Upper lobe of left lung (tissue), 6 donors: ENCODE measurements at places on chromosomes 1 and 21. TPM values are rescaled to one million over a fixed set of nuclear protein-coding genes. Genes with fewer than 3 reads are reported as not detected.

SERTAD4 gene
- total RNA-seq: 2.2 TPM

RFX5 gene
- total RNA-seq: 31.5 TPM

DNA sequence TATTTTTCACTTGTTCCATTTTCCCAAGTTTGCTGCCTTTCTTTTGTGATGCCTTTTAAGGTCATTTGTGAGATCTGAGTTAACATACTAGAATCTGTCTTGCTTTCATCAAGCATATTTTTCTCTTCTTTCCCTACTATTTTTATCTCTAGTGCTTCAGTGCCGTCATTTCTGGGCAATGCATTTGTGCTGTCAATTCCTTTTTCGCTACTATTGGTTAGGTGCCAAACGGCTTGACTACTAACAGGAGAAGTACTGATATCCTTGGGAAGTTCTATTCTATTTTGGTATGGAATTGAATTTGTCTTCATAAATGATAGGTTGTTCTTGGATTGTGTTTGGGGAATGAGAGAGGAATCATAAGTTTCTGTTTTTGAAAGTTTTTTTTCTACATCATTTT, 42.2 kb downstream of the LRRC53 start:
- H3K27ac ChIP-seq: no peak overlapping the region
- H3K36me3 ChIP-seq: no peaks in the 10 kb centered on the region
- no peaks in the 10 kb centered on the region for H3K4me1 ChIP-seq
- H3K27me3 ChIP-seq: no peaks in the 10 kb centered on the region
- no peak for DNase-seq

GRCh38 chr1:214546886-214547641, 4.3 kb downstream of the PTPN14 start:
- no peaks in the 10 kb centered on the region for H3K27me3 ChIP-seq
- DNase-seq: no peak
- no peaks in the 10 kb centered on the region for H3K36me3 ChIP-seq
- no peak overlapping the region for H3K4me3 ChIP-seq

CLEC20A gene
- not detected for total RNA-seq

GRCh38 chr1:88022516-88022915, 661.6 kb upstream of the PKN2 start:
- H3K4me3 ChIP-seq: no peak overlapping the region
- H3K27ac ChIP-seq: no peak overlapping the region
- H3K27me3 ChIP-seq: no peaks in the 10 kb centered on the region
- no peak for DNase-seq
- H3K36me3 ChIP-seq: no peaks in the 10 kb centered on the region

DNA sequence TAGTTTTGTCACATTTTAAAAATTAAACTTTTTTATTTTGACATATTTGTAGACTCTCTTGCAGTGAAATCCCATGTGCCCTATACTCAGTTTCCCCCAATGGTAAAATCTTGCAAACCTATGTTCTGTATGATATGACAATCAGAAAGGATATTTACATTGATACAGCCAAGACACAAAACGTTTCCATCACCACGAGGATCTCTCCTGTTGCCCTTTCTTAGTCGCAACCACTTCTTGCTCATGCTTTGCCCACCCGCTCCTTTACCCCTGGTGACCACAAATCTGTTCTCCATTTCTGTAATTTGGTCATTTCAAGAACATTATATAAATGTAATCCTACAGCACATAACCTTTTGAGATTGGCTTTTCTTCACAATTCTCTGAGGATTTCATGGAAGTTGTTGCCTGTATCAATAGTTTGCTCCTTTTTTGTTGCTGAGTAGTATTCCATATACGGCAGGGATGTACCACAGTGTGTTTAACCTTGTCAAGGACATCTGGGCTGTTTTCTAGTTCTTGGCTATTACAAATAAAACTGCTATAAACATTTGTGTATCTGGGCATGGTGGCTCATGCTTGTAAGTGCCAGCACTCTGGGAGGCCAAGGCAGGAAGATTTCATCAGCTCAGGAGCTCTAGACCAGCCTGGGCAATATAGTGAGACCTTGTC, 14.0 kb upstream of the BATF3 start:
- no peak overlapping the region for H3K27ac ChIP-seq
- DNase-seq: no peak
- no peak overlapping the region for H3K4me3 ChIP-seq

GRCh38 chr1:221813887-221814286, 72.0 kb upstream of the DUSP10 start:
- no peaks in the 10 kb centered on the region for H3K27me3 ChIP-seq
- H3K27ac ChIP-seq: no peak overlapping the region
- no peaks in the 10 kb centered on the region for H3K36me3 ChIP-seq
- no peak for DNase-seq

- no peak for DNase-seq
- no peaks in the 10 kb centered on the region for H3K36me3 ChIP-seq
- no peaks in the 10 kb centered on the region for H3K27me3 ChIP-seq
- H3K27ac ChIP-seq: no peak overlapping the region
Measured at GRCh38 chr1:62869217-62869754, 85.4 kb downstream of the ATG4C start.

DNA sequence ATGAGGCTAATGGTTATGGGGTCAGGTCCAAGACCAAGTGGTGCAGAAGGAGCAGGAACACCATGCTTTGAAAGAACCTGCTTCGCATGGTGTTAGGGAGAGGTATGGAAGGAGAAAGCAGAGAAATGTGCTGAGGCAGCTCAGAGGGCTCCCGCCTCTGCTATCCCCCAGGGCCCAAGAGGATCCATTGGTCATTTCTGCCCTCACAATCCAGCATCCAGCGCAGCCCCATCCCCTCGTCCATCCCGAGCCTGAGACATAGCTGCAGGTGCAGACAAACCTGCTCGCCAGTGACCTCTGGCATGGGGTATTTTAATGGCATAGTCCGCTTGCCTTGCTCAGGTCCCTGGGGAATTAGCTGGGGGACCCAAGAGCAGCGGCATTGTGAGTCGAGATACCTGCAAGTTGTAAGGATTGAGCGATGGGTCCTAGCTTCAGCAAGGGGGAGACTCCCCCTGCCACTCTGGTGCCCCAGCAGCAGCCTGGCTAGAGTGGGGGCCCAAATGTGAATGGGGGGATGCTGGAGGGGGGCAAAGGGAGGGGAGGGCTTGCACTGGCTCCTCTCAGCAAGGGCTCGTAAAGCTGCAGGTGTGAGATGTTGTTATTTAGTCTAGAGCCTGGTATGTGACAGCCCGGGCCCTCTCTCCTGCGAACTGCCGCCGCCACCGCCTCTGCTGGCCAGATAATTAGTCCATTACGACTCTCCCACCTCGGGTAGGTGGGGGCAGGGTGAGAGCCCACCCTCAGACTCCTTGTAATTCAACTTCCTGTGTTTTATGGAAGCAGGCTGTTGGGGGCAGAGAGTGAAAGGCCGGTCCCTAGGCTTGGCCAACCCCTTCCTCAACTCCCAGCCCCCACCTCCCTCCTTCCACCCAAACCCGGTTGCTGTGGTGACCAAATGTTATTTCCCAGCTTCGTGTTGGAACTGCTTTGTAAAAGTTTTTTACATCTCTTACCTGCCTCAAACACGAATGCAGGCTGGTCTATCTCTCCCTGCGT, 118.8 kb downstream of the RNF220 start:
- no peak overlapping the region for H3K4me3 ChIP-seq
- no peaks in the 10 kb centered on the region for H3K27me3 ChIP-seq
- H3K4me1 ChIP-seq: no peaks in the 10 kb centered on the region
- DNase-seq: no peak

RPE65 gene
- total RNA-seq: not detected

DNA sequence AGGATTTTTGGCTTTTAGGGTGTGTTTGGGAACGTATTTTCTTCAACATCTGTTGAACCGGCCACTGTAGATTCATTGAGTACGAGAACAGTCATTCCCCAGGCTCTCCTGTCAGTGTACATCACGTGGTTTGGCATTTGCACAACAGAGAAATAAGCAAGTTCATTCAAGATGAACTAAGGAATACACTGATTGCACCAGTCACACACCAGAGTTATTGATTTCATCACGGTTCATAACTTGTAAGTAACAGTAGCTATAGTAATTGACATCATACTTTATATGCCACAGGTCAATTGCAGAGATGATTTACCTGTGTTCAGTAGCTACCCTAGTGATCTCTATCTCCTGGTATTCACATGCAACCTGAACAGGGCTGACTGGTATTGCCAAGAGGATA, 90.7 kb upstream of the ETS2 start:
- no peak for DNase-seq
- no peak overlapping the region for H3K4me3 ChIP-seq
- H3K4me1 ChIP-seq: no peaks in the 10 kb centered on the region

GRCh38 chr1:33244809-33245186, 11.5 kb upstream of the ZNF362 start:
- H3K27me3 ChIP-seq: no peaks in the 10 kb centered on the region
- no peak overlapping the region for H3K27ac ChIP-seq
- DNase-seq: no peak
- H3K4me3 ChIP-seq: no peak overlapping the region
- no peaks in the 10 kb centered on the region for H3K36me3 ChIP-seq

DNA sequence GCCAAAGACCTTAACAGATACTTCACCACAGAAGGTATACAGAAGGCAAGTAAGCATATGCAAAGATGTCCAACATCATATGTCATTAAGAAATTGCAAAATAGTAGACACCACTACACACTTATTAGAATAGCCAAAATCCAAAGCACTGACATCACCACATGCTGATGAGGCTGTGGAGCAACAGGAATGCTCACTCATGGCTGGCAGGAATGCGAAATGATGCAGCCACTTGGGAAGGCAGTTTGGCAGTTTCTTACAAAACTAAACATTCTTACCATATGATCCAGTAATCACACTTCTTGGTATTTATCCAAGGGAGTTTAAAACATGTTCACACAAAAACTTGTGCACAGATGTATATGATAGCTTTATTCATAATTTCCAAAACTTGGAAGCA, 261.2 kb upstream of the AJAP1 start:
- no peaks in the 10 kb centered on the region for H3K36me3 ChIP-seq
- H3K27me3 ChIP-seq: no peaks in the 10 kb centered on the region
- H3K27ac ChIP-seq: no peak overlapping the region
- DNase-seq: no peak
- H3K4me3 ChIP-seq: no peak overlapping the region
- no peaks in the 10 kb centered on the region for H3K4me1 ChIP-seq

- no peaks in the 10 kb centered on the region for H3K36me3 ChIP-seq
- H3K4me3 ChIP-seq: no peak overlapping the region
- DNase-seq: no peak
- peaks cover 18% of the 10 kb centered on the region for H3K4me1 ChIP-seq
Measured at GRCh38 chr21:45367402-45368351, 37.3 kb upstream of the COL18A1 start.

DNA sequence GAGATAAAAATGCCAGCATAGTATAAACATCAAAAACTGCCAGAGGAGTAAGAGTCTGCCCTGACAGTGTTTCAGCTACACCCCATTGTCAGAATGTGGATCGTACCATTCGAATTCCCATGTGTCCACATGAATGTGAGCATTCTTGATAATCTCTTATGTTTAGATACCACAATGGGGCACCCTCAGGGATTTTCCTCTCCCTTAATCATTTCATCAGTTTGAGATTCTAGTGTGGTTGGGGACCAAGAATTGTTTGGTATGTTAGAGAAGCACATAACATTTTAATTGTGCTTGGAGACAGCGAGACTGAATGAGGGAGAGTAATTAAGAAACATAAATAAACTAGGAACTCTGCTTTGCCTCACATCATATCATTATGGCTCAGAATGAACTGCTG, 120.2 kb downstream of the ZC3H11B start:
- H3K27me3 ChIP-seq: no peaks in the 10 kb centered on the region
- H3K4me3 ChIP-seq: no peak overlapping the region

PRDM15 gene
- 5.3 TPM for total RNA-seq

F11R gene
- total RNA-seq: 99.0 TPM

DNA sequence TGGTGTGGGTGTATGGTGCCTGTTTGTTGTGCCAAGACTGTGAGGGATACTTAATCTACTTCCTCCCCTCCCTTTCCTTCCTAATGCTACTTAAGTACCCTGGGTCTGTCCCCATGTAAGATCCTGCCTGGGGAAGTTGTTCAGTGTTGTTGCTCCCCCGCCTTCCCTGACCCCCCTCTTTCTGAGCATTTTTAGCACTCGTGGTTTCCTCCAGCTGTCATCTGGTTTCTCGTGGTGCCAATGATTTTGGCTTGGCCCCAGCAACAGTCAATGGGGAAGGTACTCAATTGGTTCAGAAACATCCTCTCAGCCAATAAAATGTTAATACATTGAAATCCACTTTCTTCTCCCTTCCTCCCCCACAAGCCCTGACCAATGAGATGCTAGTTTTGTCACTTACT, 8.0 kb upstream of the B4GALT3 start:
- peak; percentile 81 for DNase-seq
- H3K4me3 ChIP-seq: no peak overlapping the region
- H3K4me1 ChIP-seq: peaks cover 33% of the 10 kb centered on the region
- no peaks in the 10 kb centered on the region for H3K36me3 ChIP-seq
- H3K27ac ChIP-seq: peak overlapping the region; percentile 79

- H3K36me3 ChIP-seq: no peaks in the 10 kb centered on the region
- peaks cover 37% of the 10 kb centered on the region for H3K4me1 ChIP-seq
- H3K27me3 ChIP-seq: no peaks in the 10 kb centered on the region
- no peak overlapping the region for H3K4me3 ChIP-seq
Measured at GRCh38 chr1:235841938-235842545, 24.7 kb downstream of the LYST start.

CELA3A gene
- total RNA-seq: 7.5 TPM

GRCh38 chr1:200970771-200971427, 52.6 kb downstream of the KIF21B start:
- H3K27ac ChIP-seq: no peak overlapping the region
- H3K27me3 ChIP-seq: no peaks in the 10 kb centered on the region
- peaks cover 4% of the 10 kb centered on the region for H3K4me1 ChIP-seq
- no peak for DNase-seq

GRCh38 chr1:20477348-20478056, 8.5 kb downstream of the CAMK2N1 start:
- H3K4me3 ChIP-seq: no peak overlapping the region
- H3K27ac ChIP-seq: no peak overlapping the region
- peaks cover 15% of the 10 kb centered on the region for H3K4me1 ChIP-seq
- H3K36me3 ChIP-seq: no peaks in the 10 kb centered on the region
- no peak for DNase-seq
- no peaks in the 10 kb centered on the region for H3K27me3 ChIP-seq

DNA sequence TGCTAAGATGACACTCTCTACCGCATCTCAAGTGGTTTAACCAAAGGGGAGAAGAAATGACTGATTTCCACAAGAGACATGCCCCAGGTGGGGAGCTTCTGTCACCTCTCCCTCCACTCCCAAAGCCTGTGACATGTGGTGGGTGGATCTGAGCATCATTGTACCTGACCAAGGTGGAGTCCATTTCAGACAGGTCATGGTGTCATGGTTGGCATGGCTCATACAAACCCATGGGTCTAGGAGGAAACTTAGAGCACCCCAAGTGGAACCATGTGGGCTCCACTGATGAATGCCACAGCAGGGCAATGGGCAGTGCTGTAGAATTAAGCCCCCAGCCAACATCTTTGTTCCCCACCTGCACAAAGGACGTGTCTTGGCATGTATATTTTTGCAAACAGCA, 131.5 kb upstream of the EDN2 start:
- no peak overlapping the region for H3K4me3 ChIP-seq
- H3K27ac ChIP-seq: no peak overlapping the region
- H3K36me3 ChIP-seq: no peaks in the 10 kb centered on the region
- no peaks in the 10 kb centered on the region for H3K27me3 ChIP-seq
- no peak for DNase-seq

GRCh38 chr1:67792103-67792502, 41.2 kb downstream of the GNG12 start:
- peaks cover 4% of the 10 kb centered on the region for H3K4me1 ChIP-seq
- H3K4me3 ChIP-seq: no peak overlapping the region
- no peaks in the 10 kb centered on the region for H3K36me3 ChIP-seq
- H3K27me3 ChIP-seq: no peaks in the 10 kb centered on the region

- peaks cover 77% of the 10 kb centered on the region for H3K4me1 ChIP-seq
- H3K4me3 ChIP-seq: no peak overlapping the region
- DNase-seq: no peak
- no peak overlapping the region for H3K27ac ChIP-seq
- no peaks in the 10 kb centered on the region for H3K27me3 ChIP-seq
- H3K36me3 ChIP-seq: no peaks in the 10 kb centered on the region
Measured at GRCh38 chr21:42231756-42232155, 12.8 kb downstream of the ABCG1 start.
